ENCODE measurements at places on chromosomes 16 and 17.

DNA sequence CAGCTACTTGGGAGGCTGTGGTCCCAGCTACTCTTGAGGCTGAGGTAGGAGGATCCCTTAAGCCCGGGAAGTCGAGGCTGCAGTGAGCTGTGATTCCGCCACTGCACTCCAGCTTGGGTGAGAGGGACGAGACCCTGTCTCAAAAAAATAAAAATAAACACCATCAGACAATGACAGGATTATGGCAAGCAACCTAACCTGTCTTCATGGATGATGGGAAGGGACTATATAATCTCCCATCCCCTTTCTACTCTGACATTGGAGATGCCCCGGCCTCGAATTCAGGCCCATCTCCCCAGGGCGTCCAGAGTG is 893 bp downstream of the TRIM25 start:
- DNase-seq = no peak

GRCh38 chr17:77579682-77580081 is 378.8 kb upstream of the TNRC6C start:
- no peak for DNase-seq

DNA sequence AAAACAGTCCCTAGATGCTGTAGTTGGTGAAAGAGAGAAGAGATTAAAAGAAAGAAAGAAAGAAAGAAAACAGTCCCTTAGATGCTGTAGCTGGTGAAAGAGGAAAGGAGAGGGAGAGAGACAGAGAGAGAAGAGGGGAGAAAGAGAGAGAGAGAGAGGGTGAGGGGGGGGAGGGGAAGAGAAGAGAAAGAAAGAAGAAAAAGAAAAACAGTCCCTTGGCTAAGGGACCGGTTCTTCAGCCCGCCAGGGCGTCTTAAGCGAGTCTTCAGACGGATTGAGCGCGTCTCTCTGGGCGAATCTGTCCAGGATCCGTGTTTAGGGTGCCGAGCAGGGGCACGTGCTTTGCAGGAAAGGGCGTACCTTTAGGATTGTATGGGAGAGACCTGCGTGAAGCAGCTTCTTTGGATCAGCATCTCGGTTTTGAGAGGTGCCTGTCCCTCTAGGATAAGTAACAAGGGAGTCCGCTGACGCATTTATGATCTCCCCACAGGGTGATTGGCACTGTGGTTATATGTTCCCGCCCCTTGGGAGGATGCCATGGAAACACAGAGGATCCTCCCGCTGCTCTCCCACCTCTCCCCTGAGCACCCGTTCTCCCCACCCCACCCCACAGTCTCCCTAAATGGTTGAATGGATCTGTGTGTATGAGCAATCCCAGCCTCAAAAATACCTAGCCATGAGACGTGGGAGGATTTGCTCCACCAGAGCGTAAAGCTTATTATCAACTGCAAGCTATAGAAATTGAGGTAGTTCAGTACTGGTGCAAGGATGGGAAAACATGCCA is 16.7 kb downstream of the GNGT2 start:
- peak; percentile 38 for DNase-seq

- no peak for DNase-seq
These were observed 24.9 kb downstream of the ACTG1 start for GRCh38 chr17:81487487-81488275.

DNA sequence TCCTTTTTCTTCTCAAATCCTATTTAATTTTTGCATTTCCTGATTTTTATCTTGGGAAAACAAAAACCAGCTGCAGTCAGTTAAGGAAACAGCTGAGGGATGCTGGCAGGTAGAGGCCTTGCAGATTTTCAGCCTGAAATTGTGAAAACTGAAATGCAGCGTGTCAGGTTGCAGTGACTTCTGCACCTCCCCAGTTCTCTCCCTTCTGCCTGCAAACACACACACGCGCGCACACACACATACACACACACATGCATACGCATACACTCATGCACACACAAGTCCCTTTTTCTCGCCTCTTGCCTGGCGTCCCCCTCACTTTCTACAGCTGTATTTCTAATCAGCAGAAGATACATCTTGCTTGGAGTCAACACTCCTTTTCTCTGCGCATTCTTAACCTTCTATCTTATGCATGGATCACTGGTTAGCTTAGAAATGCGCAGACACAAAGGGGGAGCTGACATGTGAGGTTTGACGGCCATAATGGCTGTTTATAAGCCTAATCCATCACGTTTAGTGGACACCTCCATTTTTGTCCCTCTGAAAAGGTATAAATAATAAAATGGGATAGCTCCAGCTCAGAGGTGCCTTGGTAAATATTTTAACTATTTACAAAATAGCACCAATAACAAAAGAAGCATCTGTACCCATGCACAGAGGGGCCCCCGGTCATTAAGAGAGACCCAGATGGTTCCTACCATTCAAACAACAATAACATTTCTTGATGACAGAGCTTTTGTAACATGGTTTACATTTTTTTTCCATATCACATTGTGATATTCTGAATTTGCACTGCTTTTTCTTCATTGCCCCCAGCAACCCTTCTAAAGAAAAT is 392.1 kb upstream of the SALL1 start:
- no peak for DNase-seq

- no peak for DNase-seq
These were observed 2.5 kb upstream of the AXIN1 start for GRCh38 chr16:354971-355461.

DNA sequence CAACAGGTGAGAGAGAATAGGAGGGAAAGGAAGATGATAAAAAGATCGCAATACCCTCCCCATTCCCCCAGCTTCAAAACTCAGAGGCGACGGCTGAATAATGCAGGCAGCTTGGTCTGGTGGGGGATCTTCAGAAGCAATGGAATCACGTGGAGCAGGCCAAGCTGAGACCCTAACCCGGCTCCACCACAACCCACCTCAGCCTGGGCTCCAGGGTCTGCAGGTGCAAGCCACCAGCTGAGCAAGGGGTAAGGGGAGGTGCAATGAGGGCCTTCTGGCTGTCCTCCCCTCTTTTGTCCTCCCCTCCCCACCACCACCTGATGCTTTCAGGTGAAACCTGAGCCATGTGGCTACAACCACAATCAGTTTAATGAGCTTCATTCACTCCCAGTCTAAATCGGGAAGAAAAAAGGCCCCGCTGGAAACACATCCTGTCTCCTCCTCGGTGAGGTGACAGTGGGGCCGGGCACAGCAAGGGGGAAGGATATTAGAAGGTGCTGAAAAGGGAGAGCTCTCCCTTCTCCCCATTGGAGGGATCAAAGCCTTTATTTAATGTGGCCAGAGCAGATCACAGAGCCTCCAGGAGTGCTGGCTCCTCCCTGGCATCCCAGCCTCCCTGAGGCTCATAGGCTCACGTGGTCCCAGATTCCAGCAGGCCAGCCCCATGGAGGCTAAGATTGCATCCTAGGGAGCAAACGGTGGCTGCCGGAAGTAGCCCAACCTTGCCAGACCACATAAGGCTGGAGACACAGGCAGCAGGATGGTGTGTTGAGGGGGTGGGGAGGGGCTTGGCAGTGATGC is 261.0 kb downstream of the SOX9 start:
- no peak for DNase-seq

- no peak for DNase-seq
These were observed 9.8 kb upstream of the KIF19 start for GRCh38 chr17:74316220-74316619.

DNA sequence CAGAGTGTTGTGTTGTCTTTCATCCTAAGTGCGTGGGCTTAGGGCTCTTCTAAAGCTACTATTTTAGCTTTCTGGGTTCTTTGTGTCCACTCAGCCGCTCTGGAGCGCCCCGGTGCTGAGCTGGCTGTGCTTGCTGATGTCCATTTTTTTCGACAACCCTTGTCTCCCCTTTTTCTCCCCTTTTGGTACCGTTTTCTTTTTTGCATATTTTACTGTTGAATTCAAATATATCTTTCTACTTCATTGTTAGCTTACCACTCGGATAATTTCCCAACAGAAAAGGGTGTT is 1.2 kb downstream of the SRRM2 start:
- no peak for DNase-seq

- DNase-seq = no peak
These were observed 9.2 kb upstream of the CD300A start for GRCh38 chr17:74457146-74457819.

- DNase-seq = no peak
These were observed 238.5 kb downstream of the ZFHX3 start for GRCh38 chr16:72809446-72809845.

- no peak for DNase-seq
These were observed 3.6 kb downstream of the VPS9D1 start for GRCh38 chr16:89716916-89717687.

GRCh38 chr17:78306913-78307312 is 53.0 kb downstream of the SOCS3 start:
- DNase-seq = no peak

DNA sequence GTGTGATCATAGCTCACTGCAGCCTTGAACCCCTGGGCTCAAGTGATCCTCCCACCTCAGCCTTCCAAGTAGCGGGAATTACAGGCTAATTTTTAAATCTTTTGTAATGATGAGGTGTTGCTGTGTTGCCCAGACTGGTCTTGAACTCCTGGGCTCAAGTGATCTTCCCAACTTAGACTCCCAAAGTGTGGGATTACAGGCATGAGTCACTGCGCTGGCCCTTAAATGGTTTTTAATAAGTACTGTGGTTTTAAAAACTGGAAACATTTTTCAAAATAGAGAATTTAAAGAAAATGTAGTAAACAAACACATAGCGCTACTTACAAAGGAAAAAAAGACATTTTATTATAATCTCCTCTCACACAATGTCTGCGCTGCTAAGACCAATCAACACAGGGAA is 32.2 kb downstream of the MARCHF10 start:
- DNase-seq = no peak

DNA sequence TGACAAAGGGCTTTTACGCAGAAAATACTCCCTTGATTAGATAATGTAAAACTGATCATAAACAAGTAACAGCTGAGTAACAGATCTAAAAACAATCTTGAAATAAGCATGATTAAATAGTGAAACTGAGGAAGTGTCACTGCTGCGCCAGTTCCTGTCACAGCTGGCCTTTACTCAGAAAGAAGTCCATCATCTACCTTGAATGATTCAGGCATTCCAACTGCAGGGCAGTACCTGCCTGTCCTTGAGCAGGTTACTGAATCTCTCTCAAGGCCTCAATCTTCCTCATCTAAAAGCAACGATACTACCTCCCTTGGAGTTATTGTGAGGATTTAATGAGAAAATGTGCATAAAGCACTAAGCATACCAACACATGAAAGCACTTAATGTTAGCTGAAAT is 12.7 kb downstream of the PHLPP2 start:
- DNase-seq = no peak

GRCh38 chr16:16099320-16099719 is 124.0 kb downstream of the ABCC6 start:
- no peak for DNase-seq

DNA sequence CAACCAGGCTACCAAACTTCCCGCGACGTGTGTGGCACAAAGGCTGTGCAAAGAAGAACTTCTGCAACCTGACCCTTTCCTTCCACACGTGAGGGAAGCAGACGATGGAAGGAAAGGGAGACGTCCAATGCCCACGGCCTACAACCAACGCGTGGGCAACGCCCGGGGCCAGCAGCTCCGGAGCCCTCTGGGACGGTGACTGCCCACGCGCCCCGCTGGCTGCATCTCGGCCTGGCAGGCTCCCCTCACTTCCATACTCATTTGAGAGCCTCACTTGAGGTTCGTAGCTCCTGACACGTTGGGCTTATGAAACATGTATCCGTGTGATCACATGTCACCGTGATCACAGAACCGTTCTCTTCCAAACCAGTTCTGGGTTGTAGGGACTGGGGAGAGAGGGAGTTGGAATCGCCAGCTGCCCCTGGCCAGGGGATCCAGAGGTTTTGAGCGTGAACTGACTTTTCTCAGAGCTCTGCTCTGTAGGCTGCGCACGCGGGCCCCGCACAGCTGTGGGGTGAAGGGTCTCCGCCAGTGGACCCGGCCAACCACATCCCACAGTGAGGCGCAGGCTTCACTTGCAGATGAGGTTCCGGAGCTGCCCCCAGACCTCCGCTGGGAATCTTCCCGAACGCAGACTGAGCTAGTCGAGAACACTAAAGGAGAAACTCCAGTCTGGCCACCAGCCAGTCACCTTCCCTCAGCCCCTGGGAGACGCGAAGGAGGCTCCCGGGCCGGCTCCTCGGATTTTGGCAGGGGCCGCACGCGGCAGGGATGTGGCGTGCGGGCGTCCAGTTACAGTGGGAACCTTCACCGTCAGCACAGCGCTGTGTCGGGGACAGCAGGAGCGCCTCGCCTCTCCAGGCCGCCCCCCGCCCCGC is 1.0 kb downstream of the LMF1 start:
- no peak for DNase-seq

DNA sequence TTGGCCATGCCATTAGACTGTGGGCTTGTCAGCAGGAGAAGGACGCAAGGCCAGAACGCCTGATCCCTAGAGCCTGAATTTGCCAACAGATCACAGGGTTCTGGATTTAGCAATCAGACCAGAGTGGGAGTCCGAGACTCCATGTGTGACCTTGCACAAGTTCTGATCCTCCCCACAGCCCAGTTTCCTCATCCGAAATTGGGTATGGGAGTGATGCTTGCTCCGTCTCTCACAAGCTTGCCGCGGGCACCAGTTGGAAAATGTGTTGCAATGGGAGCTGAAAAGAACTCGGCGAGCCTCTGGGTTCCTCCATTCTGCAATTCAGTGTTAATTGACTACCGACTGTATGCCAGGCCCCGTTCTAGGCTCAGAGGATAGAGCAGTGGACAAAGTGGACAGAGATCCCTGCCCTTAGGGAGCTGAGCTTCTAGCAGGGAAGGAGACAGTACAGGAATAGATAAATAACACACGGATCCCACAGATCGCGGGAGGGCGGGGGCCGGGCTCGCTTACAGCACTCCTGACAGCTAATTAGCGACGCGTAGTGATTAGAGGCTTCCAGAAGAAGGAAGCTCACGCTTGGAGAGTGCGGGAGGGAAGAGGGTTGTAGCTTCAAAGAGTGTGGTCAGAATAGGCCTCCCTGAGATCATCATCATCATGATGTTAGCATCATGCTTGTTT is 150.4 kb upstream of the CIBAR2 start:
- no peak for DNase-seq

GRCh38 chr16:30846649-30847402 is 47.1 kb downstream of the BCL7C start:
- DNase-seq = no peak

- DNase-seq = no peak
These were observed 6.2 kb downstream of the STXBP4 start for GRCh38 chr17:54974759-54975158.

- DNase-seq = no peak
These were observed 769.0 kb downstream of the KCNJ2 start for GRCh38 chr17:70938336-70938735.

DNA sequence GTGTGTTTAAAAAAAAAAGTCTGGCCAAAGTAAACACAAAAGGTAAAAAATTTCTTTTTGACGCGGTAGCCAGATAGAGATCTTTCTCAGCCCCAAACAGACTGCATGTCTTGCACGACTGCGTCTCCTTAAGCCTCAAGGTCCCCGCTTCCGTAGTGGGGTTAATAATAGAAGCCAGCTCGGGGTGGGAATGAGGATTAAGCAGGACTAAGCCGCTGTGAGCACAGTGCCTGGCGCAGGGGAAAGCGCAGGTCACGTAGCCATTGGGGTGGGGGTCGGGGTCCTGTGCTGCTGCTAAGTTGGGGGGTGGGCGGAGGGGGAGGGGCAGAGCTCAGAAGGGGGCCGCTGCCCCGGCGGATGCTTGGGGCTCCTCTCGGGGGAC is 521 bp downstream of the GGA2 start:
- no peak for DNase-seq

Data from brain pericyte (primary cell).